ENCODE measurements at places on chromosomes 6 and 20.

- no peak for DNase-seq
Observed at GRCh38 chr20:62961310-62961783, 8.8 kb downstream of the SLC17A9 start.

DNA sequence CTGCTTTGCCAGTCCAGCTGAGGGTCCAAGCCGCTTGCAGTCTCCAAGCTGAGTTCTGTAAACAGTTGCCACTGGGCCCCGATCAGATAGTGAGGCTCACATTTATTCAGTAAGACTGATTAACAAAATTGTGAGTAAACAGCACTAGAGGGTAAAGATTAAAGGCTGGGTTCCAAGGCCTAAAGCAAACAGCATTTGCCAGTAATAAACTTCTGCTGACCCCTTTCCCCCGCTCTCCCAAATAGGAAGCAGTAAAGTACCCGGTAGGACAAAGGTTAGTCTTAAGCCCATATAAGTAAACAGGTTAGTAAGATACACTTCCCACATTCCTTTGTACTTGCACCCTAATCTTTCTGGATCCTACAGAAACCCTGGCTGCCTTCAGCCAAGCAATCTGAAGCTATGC lies 181.8 kb downstream of the MEI4 start:
- no peak for DNase-seq

- no peak for DNase-seq
Observed at GRCh38 chr6:90289902-90290301, 6.7 kb downstream of the BACH2 start.

- DNase-seq, result no peak
Observed at GRCh38 chr6:144161975-144162374, 11.7 kb downstream of the STX11 start.

- DNase-seq, result no peak
Observed at GRCh38 chr20:38673725-38674091, 50.6 kb upstream of the SLC32A1 start.

GRCh38 chr6:70219943-70220613 lies 82.8 kb downstream of the COL9A1 start:
- DNase-seq, result no peak

- no peak for DNase-seq
Observed at GRCh38 chr6:136466777-136467176, 83.4 kb downstream of the MAP7 start.

DNA sequence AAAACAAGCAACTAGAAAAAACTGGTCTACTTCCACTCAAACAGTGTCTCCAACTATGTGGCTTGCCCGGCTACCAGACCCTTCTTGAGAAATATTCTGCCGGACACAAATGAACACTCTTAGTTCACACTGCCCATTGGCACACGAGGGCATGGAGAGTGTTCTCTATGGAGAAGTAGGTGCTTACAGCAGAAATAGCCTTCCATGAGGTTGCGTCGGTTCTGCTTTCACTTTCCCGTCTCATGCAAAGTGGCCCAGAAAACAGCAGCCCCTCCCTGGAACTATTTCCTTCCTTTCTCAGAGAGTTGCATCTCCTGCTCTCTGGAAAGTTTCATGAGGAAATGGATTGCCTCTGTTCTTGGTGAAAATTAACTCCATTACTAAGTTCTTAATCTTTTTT lies 9.5 kb upstream of the HLA-DOA start:
- peak; percentile 16 for DNase-seq

- no peak for DNase-seq
Observed at GRCh38 chr6:79735183-79735582, 104.1 kb downstream of the SH3BGRL2 start.

DNA sequence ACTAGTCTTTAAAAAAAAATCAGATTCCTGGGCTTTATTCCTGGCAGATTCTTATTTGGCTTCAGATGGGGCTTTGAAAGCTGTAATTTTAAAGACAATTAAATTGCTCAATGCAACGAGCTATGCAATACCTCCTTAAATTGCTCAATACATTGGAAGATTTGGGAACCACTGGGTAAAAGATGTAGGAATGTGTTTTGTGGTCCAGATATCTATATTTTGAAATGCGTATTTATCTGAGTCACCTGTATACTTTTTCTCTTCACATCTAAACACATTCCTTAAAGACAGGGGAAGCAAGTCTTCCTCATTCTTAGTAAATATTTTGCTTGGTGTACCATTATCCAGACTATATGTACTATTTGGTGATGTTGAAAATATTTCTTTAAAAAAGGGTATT lies 29.6 kb upstream of the MAP7 start:
- DNase-seq, result no peak

GRCh38 chr6:40185486-40185885 lies 251.2 kb upstream of the MOCS1 start:
- DNase-seq, result no peak

DNA sequence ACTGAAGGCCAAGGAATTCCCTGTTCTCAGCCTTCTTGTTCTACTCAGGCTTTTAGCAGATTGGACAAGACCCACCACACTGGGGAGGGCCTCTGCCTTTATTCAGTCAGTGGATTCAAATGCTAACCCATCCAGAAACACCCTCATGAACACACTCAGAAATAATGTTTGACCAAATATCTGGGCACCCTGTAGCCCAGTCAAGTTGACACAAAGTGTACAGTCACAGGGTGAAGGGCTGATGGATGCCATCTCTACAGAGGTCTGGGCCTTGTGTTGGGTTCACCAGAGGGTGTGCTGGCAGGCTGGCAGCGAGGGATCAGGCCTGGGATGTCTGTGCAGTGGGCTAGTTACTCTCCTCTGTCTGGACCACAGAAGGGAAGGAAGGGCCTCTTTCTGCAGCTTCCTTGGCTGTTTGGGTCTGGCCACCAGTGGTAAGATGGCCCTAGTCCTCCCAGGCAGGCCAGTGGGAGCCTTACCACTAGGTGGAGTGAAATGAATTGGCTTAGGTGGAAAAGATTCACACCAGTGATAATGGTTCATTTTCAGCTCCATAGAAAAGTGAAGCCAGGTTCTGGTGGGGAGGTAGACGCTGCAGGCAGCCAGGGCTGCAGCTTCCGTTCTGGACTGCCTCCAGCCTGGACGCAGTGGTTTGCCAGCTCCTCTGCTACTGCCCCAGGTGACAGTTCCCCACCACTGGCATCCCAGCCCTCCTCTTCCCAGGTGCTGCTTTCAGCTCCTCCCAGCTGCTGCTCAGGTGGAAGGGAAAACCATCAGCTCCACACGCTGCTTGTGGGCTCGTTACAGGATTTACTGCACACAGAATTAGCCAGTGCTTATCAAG lies 9.2 kb downstream of the TUBB2A start:
- DNase-seq, result no peak

GRCh38 chr20:33847006-33847405 lies 35.9 kb downstream of the CHMP4B start:
- DNase-seq, result no peak

- no peak for DNase-seq
Observed at GRCh38 chr20:25227317-25227831, 20.5 kb upstream of the PYGB start.

GRCh38 chr6:51098791-51099190 lies 280.1 kb downstream of the TFAP2B start:
- no peak for DNase-seq

DNA sequence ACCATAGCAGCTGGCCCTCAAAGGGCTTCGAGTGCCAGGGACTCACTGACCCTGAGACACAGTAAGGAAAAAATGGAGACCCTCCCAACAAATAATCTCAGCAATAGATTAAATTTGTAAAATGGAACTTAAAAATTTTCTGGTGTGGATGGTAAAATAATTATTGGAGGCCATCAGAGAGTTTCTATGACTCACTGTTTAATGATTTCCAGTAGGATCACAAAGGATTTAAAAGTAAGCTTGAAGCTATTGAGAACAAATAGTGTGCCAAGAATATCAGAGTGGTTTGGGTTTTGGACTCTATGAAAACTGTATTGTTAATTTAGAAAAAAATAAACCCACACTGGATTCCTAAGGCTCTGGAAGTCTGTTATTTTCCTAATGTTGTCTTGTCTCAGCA lies 115.2 kb upstream of the AKIRIN2 start:
- DNase-seq, result no peak
